ENCODE measurements at places on chromosomes 2 and 18. TPM values are rescaled to one million over a fixed set of nuclear protein-coding genes. Genes with fewer than 3 reads are reported as not detected.

The PLEKHH2 gene
- 0.07 TPM for total RNA-seq

The COLEC12 gene
- 0.05 TPM for total RNA-seq

The PID1 gene
- 0.27 TPM for total RNA-seq

GRCh38 chr2:165239230-165239629, at the start of gene SCN2A:
SCN2A (plus strand) TSS chr2:165239414; CDS start chr2:165295824, 56,410 bp downstream.
- H3K4me1 ChIP-seq, result no peaks in the 10 kb centered on the region
- no peak within 1 kb of the TSS for H3K27ac ChIP-seq
- no peak within 1 kb of the TSS for H3K4me3 ChIP-seq
- peaks cover 9% of the 10 kb centered on the region for H3K27me3 ChIP-seq
- H3K36me3 ChIP-seq, result no peaks in the 10 kb centered on the region
- no peak for DNase-seq

GRCh38 chr2:199705538-199705937, 145.5 kb downstream of the FTCDNL1 start:
- H3K27ac ChIP-seq, result no peak overlapping the region
- no peaks in the 10 kb centered on the region for H3K4me1 ChIP-seq
- DNase-seq, result no peak
- H3K36me3 ChIP-seq, result no peaks in the 10 kb centered on the region
- peaks cover 2% of the 10 kb centered on the region for H3K27me3 ChIP-seq

The C2orf66 gene
- not detected for total RNA-seq

DNA sequence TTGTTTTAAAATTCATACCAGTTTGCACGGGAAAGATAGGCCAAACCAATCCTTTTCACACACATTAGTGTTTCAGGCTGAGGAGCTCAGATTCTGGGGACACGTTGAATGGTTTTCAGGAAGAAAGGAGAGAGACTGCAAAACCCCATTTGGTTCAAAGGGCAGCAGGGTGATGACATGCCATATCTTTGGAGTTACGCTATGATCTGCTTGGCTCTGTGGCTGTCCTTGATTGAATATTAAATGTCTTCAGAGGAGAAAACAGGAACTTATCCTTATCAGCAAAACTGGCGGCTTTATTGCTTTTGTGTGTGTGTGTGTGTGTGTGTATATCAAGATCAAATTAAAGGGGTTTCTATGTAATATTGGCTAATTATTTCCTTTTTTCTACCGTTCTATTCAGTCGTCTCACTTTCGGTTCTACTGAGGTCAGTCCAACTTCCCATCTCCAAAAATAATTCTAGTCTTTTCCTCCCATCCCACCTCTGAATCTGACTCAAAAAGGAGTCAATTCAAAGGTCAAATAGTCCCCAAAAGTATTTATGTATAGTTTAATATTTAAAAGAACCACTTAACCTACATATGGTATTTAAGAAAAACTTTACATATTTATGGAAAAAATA, 292.9 kb upstream of the CCDC68 start:
- peak overlapping the region; percentile 59 for H3K4me3 ChIP-seq
- no peaks in the 10 kb centered on the region for H3K27me3 ChIP-seq
- H3K4me1 ChIP-seq, result peaks cover 62% of the 10 kb centered on the region
- H3K27ac ChIP-seq, result peak overlapping the region; percentile 74

DNA sequence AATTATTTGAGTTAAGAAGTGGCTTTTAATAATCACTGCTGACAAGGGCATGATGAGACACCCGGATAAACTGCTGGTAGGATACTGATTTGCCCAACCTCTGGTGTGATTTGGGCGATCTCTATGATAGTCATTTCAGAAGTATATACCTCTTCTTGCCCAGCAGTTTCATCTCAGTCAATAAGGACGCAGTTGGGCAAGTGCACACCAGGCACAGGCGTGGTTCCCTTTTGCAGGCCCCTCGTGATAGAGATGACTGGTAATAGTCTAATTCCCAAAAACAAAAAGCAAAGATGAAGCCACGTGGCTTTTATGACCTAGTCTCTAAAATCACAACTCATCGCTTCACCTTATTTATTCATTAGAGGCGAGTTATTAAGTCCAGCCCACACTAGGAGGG, 246.4 kb downstream of the PRKCE start:
- H3K4me3 ChIP-seq, result no peak overlapping the region
- H3K36me3 ChIP-seq, result peaks cover 12% of the 10 kb centered on the region
- H3K27ac ChIP-seq, result no peak overlapping the region
- no peak for DNase-seq
- H3K4me1 ChIP-seq, result peaks cover 51% of the 10 kb centered on the region

The CMPK2 gene
- total RNA-seq, result 1.2 TPM

DNA sequence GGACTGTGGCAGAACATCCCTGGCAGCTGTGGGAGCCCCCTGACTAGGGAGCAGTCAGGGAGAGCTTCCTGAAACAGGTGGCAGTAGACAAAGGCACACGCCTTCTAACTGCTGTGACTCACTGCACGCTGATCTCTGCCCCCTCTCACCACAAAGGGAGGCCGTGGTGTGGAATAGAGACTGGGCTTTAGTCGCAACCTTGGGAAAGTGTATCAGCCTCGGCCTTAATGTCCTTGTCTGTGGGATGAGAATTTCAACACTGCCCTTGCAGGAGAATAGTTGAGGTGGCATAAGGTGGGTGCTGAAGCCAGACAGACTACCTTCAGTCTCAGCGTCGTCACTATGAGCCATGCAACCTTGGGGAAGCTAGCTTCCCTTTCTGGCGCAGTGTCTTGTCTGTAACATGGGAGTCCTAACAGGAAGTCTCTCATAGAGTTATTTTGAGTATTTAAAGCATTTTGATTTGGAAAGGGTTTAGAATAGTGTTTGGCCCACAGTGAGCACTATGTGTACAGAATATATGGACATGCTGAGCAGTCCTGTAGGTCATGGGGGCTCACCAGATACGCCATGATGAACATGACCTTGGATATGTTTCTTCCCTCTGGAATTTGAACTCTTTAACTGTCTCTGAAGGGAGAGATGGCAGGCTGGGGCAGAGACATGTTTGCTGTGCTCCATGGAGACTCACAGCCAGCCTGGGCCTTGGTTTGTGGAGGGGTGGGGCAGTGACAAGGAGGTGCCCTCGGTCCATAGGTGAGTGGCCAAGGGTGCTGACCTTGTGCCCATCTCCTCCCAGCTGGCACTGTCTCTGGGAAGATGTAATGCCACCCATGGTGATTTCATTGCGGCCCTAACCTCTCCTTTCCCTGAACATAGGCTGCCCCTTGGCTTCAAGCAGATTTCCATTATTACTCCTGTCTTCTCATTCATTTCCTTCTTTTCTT, 29.5 kb upstream of the SMAD7 start:
- H3K36me3 ChIP-seq, result no peaks in the 10 kb centered on the region
- peaks cover 9% of the 10 kb centered on the region for H3K4me1 ChIP-seq
- DNase-seq, result no peak
- no peak overlapping the region for H3K27ac ChIP-seq
- peaks cover 25% of the 10 kb centered on the region for H3K27me3 ChIP-seq
- H3K4me3 ChIP-seq, result no peak overlapping the region

The HOXD13 gene
- total RNA-seq, result not detected

DNA sequence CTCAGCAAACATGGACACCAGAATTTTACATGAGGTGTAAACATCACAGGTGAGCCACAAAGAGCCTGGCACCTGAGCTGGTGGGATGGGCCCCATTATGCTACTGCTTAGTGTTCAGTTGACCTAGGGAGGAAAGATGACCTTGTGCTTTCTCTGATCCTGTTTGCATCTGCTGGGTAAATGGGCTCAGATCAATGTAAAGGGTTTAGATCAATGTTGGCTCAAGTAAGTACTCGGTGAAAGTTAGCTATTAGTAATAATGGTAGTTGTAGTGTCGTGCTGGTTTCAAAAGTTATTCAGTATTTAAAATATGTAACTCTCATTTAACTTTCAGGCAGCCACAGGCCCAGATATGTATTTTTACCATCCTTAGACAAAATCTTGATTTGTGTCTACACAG, 19.8 kb downstream of the ABHD3 start:
- peaks cover 13% of the 10 kb centered on the region for H3K36me3 ChIP-seq
- H3K4me1 ChIP-seq, result peaks cover 33% of the 10 kb centered on the region
- no peak overlapping the region for H3K4me3 ChIP-seq
- peak overlapping the region; percentile 88 for H3K27ac ChIP-seq

DNA sequence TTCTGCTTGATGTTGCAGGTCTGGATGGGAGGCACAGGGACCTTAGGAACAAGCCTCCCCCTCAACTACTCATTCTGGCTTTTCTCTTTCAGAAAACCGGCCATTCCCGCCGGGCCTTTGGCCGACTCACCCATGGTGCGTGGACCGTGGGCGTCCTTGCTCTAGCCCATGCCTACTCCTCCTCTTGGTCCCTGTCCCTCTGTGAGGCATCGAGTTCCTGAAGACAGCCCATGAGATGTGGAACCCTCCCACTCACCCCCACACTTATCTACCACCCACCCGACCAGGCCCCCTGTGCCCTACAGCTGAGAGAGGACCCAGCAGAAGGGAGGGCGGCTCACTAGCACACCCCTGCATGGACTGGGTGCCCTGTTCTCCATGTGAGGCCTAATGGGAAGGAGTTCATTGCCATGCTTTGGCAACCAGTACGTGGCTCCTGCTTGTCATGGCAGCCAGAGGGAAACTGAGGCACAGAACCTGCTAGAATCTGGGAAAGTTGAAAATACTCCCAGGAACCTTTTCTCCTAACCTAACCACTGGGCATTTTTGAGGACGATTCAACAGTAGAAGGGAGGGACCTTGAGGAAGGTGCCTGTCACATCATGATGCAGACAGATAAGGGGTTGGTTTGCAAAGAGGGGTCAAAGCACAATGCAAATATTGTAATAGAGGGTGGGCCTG, 8.5 kb downstream of the SPEG start:
- no peaks in the 10 kb centered on the region for H3K36me3 ChIP-seq
- H3K27me3 ChIP-seq, result peaks cover 51% of the 10 kb centered on the region
- DNase-seq, result no peak
- H3K27ac ChIP-seq, result no peak overlapping the region

DNA sequence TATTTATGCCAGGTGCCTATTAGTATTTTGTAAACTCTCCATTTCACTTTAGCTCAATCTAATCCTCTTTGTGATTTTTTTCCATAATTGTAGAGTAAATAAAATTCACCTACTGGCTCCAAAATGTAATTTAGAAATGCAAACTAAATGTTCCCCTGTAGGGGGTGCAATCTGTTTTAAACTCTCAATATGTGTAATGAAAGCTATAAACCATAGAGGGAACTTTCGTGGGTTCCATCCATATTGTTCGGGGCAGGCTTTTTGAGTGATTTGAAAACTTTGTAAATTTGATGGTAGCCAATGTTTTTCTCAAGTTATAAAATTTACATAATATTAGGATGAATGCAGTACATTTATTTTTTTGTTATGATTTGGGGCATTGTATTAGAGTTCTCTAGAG, 49.4 kb downstream of the TSPYL6 start:
- no peak for DNase-seq
- no peaks in the 10 kb centered on the region for H3K27me3 ChIP-seq
- peaks cover 8% of the 10 kb centered on the region for H3K36me3 ChIP-seq
- no peak overlapping the region for H3K4me3 ChIP-seq
- H3K4me1 ChIP-seq, result no peaks in the 10 kb centered on the region

DNA sequence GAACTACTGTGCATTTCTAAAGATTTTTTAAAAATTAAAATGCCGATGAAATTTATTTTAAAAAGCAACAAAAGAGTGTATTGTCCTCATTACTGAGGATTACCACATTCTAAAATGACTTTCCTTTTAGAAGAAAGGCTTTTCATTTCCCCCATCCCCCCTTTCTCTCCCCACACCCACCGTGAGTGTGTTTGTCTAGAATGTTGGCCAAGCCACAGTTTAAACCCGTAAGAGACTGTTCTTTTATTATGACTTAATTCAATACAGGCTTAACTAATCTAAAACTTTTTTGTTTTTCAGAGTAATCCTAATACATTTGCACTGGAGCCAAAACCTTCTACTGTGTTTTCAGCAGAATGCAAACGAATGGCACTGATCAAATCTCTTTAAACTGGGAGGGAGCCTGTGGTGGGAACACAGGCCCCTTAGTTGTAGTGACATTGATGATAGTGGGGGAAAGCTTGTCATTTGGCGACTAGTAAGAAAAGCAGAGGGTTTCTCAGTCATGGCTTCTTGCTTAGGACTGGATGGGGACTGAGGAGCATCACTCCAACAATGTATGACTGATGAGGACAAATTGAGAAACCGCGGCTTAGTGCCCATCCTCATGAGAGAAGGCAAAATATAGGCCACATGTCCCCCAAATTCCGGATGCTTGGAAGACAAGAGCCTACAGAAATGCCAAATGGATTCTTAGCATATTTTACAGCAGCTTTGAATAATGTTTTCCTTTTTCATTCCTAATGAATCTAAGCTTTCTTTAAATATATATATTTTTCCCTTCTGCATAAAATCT, 154.0 kb upstream of the SMIM21 start:
- no peak overlapping the region for H3K27ac ChIP-seq
- DNase-seq, result no peak
- H3K4me3 ChIP-seq, result no peak overlapping the region
- no peaks in the 10 kb centered on the region for H3K4me1 ChIP-seq
- H3K27me3 ChIP-seq, result no peaks in the 10 kb centered on the region

DNA sequence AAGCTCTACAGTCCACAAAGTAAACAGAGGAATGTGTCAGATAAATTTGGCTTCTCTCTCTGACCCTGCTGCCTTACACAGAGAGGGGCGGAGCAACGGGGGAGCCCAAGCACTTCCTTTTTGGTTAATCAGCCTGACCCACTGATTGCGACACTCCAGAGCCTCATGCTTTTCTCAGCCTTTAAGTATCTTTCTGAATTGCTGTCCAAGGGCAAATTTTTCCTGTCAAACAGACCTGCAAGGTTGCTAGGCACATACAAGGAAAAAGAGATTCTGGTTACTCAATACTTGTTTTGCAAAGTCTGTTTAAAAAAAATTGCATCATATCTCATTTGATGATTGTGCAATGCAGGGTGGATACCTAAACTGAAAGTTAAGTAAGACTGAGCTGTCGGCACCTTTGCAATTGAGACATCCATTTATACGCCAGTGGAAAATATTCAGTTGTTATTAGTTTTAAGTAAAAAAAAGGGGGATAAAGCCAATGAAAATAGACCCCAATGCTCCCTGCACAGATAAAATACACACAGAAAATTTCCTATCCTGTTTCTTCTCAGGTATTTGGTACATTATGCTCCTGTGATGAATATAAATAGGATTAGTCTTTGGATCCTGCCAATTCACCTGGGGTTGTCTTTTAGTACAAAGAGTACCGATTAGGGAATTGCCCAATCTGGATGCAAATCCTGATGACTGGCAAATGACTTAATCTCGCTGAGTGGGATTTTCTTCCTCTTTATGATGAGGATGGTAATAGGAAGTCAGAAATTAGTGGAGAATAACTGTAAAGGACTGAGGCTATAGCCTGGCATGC, 260.2 kb upstream of the TRIB2 start:
- peak; percentile 21 for DNase-seq
- peak overlapping the region; percentile 86 for H3K27ac ChIP-seq
- H3K4me3 ChIP-seq, result peak overlapping the region; percentile 83

The UGT1A8 gene
- total RNA-seq, result not detected

The MAP3K19 gene
- total RNA-seq, result not detected

DNA sequence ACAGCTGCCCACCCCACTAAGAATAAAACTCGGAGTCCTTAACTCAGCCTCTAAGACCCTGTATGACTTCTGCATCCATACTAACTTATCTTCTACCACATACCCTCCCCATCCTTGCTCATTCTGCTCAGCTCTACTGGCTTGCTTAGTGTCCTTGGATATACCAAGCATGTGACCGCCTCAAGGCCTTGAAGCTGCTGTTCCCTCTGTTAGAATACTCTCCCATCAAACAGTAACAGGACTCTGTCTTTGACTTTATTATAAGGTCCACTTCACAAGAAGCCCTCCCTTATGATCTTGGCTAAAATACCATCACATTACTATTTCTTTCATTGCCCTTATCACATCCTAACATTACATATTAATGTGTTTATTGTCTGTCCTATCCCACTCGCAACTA, 117.3 kb downstream of the DYM start:
- no peak overlapping the region for H3K27ac ChIP-seq
- H3K27me3 ChIP-seq, result no peaks in the 10 kb centered on the region
- no peak for DNase-seq
- peaks cover 31% of the 10 kb centered on the region for H3K36me3 ChIP-seq
- no peak overlapping the region for H3K4me3 ChIP-seq
- H3K4me1 ChIP-seq, result peaks cover 1% of the 10 kb centered on the region

Data from activated B cell treated with CpG ODN at 0.5 μM for 24 hours (primary cell).